Islet precursor cell (in vitro differentiated cells): ENCODE measurements at places on chromosomes 2 and 18.

DNA sequence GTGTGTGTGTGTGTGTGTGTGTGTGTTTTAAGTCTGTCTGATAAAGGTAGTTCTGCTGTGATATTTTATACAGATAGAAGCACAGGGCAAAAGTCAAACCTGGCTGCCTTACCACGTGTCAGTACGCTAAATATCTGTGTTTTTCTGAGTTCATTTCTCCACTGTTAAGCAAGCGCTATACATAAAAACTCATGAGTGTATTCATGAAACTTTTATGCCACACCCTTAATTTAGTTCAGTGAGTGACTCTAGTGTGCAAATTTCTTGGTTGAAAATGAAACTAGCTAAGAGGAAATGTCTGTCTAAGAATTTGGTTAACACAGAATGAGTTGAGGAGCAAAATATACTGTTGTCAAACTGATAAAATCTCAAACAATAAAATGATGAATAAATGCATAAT, 11.2 kb downstream of the CASP10 start:
- no peak for DNase-seq

GRCh38 chr2:160916300-160916699, 243.9 kb upstream of the TANK start:
- DNase-seq, result no peak

DNA sequence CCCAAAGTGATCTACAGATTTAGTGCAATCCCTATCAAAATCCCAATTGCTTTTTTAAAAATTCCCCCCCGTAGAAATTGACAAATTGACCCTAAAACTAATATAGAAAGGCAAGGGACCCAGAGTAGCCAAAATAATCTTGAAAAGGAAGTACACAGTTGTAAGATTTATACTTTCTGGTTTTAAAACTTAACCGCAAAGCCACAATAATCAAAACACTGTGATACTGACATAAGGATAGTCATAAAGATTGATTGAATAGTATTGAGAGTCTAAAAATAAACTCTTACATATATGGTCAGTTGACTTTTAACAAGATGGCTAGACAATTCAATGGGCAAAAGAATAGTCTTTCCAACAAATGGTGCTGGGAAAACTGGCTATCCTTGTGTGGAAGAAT, 58.7 kb upstream of the GAREM2 start:
- no peak for DNase-seq

DNA sequence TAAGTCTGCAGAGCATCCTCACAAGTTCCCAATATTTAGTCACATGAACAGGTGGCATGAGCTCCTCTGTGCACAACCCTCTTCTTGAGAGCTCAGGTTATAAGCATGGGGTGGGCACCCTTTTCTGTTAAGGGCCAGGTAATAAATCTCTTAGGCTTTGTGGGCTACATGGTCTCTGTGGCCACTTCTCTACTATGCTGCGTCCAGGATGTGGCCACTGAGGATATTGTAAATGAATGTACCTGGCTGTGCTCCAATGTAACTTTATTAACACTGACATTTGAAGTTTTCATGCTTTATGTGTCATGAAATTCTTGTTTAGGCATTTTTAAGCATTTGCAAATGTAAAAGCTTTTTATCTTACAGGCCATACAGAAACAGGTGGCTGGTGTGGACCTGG, 116.8 kb upstream of the ST6GAL2 start:
- no peak for DNase-seq

GRCh38 chr2:138648606-138649005, 131.6 kb downstream of the NXPH2 start:
- DNase-seq, result no peak

GRCh38 chr2:229252280-229252679, 18.8 kb downstream of the PID1 start:
- no peak for DNase-seq
